Large intestine (tissue), 12 donors: ENCODE measurements at places on chromosomes 2 and 18.

DNA sequence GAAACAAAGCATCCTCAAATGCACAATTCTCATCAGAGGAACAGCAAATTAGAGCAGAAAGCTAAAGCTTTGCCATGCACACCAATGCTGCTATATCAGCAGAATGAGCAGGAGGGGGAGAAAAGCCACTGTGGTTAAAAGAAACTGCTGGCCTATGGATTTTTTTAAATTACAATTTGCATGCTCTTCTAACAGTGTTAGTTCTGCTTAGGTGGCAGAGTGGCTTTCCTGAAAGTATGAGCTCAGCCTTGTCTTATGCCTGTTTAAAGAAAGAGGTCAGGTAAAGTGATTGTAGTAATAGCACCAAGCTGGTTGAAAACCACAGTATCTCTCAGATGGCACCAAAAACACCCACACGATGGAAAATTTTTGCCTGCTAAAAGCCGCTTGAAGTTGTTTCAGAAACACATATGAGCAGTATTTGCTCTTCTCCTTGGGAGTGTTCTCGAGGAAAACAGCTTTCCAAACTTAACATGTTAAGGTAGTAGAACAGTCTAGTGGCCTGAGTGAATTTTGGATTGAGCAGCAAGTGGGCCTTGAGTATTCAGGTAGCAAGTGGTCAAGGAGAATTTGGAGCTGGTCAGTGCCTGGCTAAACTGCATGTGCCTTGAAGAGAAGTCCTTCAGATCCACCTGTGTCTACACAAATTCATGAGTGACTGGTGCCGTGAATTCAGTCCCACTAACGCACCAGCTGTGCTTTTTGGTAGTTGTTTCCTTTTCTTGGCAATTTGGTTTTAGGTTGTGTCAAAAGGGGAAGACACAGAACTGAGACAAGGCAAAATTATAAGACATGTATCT lies 19.6 kb upstream of the NDUFV2 start:
- no peak for DNase-seq

GRCh38 chr2:105798595-105798994 lies 53.9 kb downstream of the NCK2 start:
- no peak for DNase-seq

- no peak for DNase-seq
Observed at GRCh38 chr2:43408407-43409160, 182.2 kb upstream of the ZFP36L2 start.

- no peak for DNase-seq
Observed at GRCh38 chr2:109542384-109542783, 71.4 kb downstream of the SEPTIN10 start.

DNA sequence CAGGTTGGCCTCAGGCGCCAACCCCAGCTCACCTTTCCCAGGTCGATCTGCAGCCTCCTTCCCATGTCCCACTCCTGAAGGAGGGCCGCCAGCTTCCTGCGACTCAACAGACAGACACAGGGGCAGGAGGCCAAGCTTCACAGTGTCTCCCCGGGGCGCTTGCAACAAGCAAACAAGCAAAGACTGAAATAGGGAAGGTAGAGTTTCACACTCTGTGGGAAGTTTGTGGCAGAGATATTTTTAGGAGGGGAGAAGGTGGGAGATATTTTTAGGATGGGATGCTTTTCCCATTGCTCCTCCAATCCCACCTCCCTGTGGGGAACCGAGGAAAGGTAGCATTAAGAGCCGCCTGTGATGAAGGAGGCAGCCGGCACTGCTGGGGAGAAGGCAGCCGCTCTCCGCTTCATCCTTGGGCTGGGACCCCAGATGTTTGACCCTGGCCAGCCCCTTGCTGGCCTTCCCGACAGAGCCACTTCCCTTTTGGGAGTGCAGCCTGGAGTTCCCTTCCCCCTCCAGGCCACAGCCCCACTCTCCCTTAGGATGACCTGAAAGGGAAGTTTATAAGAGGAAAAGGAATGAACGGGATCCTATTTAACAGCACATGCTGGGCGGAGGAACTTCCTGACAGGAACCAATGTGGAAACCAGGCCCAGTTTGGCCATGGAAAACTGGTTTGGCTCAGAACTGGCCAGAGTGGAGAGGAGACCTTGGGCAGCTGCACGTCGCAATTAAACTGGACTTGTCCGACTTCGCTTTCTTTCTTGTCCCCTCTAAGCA lies 142.2 kb upstream of the SMAD2 start:
- DNase-seq: no peak

DNA sequence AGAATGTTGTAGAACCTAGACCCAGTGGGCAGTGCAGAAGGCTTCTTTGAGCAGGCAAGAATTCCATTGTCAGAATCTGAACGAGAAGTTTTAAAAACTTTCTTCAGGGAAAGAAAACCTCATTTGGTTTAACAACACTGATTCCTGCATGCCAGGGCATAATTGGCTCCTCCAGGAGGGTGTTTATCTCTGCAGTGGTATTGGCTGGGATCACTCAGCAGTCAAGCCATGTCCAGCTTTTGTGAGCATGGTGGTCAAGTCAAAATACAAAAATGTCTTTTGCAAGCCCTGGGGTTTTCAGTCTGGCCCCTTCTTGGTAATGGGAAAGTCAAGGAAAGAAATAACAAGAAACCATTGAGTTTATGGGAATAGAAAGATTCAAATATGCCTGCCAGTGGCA lies 28.3 kb downstream of the FHOD3 start:
- DNase-seq: no peak

DNA sequence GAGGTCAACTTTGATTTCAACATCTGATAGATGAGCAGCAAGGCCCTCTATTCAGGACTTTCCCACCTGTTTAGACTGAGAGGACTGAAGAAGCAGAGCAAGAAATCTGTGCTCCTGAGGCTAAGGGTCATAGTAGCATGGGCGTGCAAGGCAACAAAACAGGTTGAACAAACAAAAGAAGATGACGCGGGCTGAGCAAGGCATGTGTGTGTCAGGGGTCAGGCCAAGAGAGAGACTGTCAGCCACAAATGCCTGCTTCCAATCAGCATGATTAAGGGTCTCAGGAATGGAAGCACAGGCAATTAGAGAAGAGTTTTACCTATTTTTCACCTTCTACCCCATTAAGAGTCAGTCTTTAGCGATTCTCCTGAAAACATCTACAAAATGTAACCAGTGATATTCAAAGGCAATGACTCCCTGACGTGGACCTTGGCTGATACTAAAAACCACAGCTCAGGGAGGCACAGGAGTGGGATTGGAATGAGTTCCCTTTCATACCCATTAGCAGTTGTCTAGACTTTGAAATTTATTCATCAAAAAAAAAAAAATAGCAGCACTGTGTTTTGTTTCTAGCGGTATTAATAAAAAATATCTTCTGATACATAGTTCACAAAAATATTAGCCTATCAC lies 81.9 kb downstream of the DYNAP start:
- peak; percentile 63 for DNase-seq

- DNase-seq: no peak
Observed at GRCh38 chr2:44130441-44130840, 38.2 kb upstream of the PPM1B start.

GRCh38 chr2:219713110-219713509 lies 85.7 kb downstream of the SLC4A3 start:
- no peak for DNase-seq

GRCh38 chr2:234308813-234309195 lies 188.1 kb downstream of the ARL4C start:
- DNase-seq: no peak

GRCh38 chr2:20662308-20662937 lies 4.5 kb upstream of the GDF7 start:
- DNase-seq: no peak

DNA sequence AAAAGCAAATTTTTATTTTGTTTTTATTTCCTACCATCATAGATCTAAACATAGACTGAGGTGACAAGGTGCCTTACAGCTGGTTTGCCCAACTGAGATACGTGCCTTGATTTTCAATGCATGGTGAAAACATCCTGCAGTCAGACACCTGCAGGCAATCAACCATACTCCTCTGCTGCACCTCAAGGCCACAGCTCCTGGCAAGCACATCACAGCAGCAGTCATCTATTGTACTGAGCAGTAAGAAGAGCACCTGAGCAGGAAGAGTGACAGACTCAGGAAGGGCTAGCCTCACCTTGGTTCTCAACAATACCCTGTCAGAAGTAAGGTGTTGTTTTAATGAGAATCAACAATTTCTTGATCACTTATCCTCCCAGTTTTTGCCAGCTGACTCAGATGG lies 1206.8 kb upstream of the NRXN1 start:
- DNase-seq: no peak

GRCh38 chr18:43863180-43863579 lies 585.9 kb upstream of the SYT4 start:
- no peak for DNase-seq

DNA sequence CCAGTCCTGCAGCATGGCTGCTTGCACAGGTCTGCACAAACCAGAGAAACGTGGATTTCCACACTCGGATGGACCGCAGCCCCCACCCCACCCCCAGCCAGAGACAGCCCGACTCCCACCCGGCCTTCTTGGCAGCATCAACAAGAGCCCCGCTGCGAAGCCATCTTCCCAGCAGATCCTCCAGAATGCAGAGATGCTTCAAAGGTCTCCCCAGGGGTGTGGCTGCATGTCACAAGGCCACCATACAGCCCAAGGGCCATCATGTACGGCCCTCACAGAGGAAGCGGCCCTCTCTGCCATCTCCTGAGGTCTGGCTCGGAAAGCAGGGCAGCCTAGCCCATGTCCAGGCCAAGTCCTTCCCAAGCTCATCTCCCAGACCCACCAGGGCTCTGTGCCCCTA lies 11.5 kb downstream of the DNMT3A start:
- DNase-seq: no peak

DNA sequence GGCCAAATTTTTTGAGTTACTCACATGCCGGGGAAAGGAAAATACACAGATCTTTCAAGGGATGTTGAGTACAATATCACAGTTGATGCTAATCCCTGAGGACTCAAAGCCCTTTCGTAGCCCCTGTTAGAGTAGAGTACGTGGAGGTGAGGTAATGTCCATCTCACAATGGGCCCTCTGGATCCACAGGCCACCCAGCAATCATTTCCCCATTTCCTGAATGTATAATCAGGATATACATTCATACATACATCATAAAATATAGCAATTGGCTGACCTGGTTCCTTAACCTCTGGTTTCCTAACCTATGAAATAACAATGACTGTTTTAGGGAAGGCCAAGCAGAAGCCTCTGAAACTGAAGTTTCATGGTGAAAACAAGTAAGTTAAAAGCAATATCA lies 10.2 kb upstream of the SP100 start:
- no peak for DNase-seq

- no peak for DNase-seq
Observed at GRCh38 chr2:11874861-11875260, 128.4 kb downstream of the LPIN1 start.

DNA sequence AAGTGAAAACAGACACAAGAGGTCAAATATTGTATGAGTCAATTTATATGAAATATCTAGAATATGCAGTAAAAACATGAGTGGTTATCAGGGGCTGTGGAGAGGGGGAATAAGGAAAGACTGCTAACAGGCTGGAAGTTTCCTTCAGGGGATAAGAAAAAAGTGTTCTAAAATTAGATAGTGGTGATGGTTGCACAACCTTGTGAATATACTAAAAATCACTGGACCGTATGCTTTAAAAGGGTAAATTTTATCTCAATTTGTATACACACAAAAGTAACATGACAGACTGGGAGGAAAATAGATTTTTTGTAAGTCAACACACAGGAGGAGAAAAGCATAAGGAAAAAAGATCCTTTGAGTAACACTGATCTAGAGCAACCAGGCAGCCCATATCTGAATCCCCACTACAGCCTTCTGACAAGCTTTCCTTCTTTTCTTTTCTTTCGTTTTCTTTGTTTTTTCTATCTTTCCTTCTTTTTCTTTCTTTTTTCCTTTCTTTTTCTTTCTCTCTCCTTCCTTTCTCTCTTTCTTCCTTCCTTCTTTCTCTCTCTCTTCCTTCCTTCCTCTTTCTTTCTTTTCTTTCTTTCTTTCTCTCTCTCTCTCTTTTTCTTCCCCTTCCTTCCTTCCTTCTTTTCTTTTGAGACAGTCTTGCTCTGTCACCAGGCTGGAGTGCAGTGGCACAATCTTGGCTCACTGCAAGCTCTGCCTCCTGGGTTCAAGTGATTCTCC lies 95.4 kb downstream of the AAK1 start:
- no peak for DNase-seq
